Effector memory CD4-positive, alpha-beta T cell (primary cell): ENCODE measurements at places on chromosomes 2 and 18.

- no peak overlapping the region for H3K27ac ChIP-seq
- H3K27me3 ChIP-seq, result no peaks in the 10 kb centered on the region
- no peaks in the 10 kb centered on the region for H3K4me1 ChIP-seq
- no peak overlapping the region for H3K4me3 ChIP-seq
- H3K36me3 ChIP-seq, result no peaks in the 10 kb centered on the region
Observed at GRCh38 chr2:160227293-160227915, 27.3 kb upstream of the ITGB6 start.

- H3K4me1 ChIP-seq, result no peaks in the 10 kb centered on the region
- H3K4me3 ChIP-seq, result no peak overlapping the region
- H3K36me3 ChIP-seq, result no peaks in the 10 kb centered on the region
Observed at GRCh38 chr2:506451-506850, 170.8 kb downstream of the TMEM18 start.

DNA sequence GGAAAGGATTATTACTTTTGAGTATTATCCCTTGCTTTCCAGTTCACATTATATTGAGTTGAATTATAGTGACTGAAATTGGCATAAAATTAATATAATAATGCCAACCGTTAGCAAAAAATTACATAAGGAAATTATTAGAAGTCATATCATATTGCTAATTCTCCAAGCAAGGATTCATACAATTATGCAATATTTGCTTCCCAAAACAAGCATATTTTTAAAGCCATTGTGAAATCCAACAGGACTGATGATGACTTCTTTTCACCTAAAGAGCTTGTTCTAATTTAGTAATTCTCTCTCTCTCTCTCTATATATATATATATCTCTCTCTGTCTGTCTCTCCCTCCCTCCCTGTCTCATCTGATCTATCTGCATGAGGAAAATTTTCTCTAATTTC, 283.5 kb downstream of the DSEL start:
- H3K4me1 ChIP-seq, result no peaks in the 10 kb centered on the region
- no peak for DNase-seq
- H3K4me3 ChIP-seq, result no peak overlapping the region
- H3K36me3 ChIP-seq, result no peaks in the 10 kb centered on the region
- no peak overlapping the region for H3K27ac ChIP-seq

DNA sequence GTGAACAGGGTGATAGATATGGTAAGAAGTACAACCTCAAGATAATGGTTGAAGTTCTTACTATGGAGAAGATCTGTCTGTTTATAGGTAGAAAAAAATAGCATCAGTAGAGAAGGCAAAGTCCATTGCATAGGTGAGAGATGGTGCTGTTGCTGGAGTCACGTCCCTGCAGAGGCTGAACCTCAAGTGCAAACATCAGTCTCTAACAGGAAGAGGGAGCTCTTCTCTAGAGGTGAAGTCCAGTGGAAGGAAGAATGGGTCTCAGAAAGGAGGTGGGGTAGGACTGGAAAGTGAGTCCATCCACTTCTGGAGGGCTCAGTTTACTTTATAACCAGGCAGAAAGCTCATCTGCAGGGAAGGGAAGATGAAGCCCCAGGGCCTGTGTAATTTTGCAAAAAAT, 337.7 kb downstream of the MEIS1 start:
- H3K27ac ChIP-seq, result no peak overlapping the region
- no peaks in the 10 kb centered on the region for H3K27me3 ChIP-seq
- no peaks in the 10 kb centered on the region for H3K4me1 ChIP-seq
- no peaks in the 10 kb centered on the region for H3K36me3 ChIP-seq

GRCh38 chr2:139835101-139835500, 1054.9 kb upstream of the NXPH2 start:
- no peak overlapping the region for H3K27ac ChIP-seq
- no peak for DNase-seq
- H3K27me3 ChIP-seq, result no peaks in the 10 kb centered on the region
- H3K4me3 ChIP-seq, result no peak overlapping the region
- H3K4me1 ChIP-seq, result no peaks in the 10 kb centered on the region

DNA sequence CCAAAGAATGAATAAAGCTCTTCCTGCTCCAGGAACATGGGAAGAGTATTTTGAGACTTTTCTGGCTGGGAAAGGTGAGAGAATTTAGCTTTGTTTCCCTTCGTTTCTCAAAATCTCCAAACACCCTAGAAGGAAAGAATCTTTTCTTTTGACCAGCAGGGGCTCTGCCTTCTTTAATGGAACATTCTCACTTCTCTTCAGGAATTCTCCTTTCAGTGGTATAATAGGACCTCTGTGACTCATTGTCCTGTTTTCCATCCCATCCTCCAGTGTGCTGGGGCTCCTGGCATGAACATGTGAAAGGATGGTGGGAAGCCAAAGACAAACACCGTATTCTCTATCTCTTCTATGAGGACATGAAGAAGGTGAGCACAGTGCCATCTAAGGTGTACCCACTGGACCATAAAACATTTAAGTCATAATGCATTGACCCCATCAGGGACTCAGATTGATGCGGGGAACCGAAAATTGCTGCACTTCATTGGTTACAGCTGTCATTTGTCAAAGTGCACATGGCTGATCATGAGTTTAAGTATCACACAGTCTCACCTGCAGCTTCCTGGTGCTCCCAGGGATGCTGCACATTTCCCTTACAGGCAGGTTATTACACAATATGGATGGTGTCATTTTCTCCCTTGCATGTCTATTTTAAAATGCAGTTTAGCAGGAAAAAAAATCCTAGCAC, 5.5 kb downstream of the SULT1C4 start:
- no peaks in the 10 kb centered on the region for H3K4me1 ChIP-seq
- H3K36me3 ChIP-seq, result no peaks in the 10 kb centered on the region
- H3K27me3 ChIP-seq, result no peaks in the 10 kb centered on the region
- no peak overlapping the region for H3K27ac ChIP-seq
- no peak for DNase-seq

GRCh38 chr2:234763002-234763873, 188.6 kb upstream of the SH3BP4 start:
- H3K27me3 ChIP-seq, result no peaks in the 10 kb centered on the region
- H3K36me3 ChIP-seq, result no peaks in the 10 kb centered on the region
- H3K27ac ChIP-seq, result no peak overlapping the region
- no peaks in the 10 kb centered on the region for H3K4me1 ChIP-seq

DNA sequence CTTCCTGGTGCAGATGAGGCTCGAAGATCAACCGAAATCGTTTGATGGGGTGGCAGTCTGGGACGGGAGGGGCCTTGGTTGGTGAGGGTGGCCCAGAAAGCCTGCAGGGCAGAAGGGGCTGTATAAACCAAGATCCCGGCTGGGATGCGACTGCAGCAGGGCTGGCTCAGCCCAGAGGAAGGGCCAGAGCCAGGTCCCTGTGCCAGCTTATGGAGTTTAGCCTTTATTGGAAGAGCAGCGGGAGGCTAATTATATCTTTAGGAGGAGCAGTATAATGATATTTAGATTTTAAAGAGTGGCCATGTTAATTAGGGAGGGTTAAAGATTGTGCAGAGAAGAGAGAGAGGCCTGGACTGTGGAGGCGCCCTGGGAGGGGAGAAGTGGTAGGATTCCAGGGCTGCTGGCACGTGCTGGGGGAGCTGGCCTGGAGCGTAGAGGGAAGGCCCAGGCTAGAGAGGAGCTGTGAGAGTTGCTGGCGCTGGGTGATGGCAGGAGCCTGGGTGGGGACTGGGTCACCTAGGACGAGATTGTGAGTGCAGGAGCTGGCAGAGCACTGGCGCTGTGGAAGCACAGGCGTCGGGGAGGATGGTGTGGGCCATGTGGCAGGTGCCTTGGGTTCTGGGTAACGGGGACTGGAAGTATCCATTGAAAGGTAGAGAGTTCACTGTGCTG, 25.1 kb downstream of the TRAF3IP1 start:
- H3K27me3 ChIP-seq, result no peaks in the 10 kb centered on the region
- DNase-seq, result no peak
- no peaks in the 10 kb centered on the region for H3K4me1 ChIP-seq
- H3K4me3 ChIP-seq, result no peak overlapping the region
- H3K36me3 ChIP-seq, result peaks cover 2% of the 10 kb centered on the region
- H3K27ac ChIP-seq, result no peak overlapping the region

GRCh38 chr2:26269571-26270158, 24.9 kb downstream of the HADHB start:
- no peak overlapping the region for H3K4me3 ChIP-seq
- peaks cover 10% of the 10 kb centered on the region for H3K36me3 ChIP-seq
- H3K27ac ChIP-seq, result no peak overlapping the region

GRCh38 chr2:3073041-3073595, 304.5 kb downstream of the EIPR1 start:
- no peaks in the 10 kb centered on the region for H3K4me1 ChIP-seq
- no peak overlapping the region for H3K27ac ChIP-seq
- no peaks in the 10 kb centered on the region for H3K36me3 ChIP-seq
- no peak for DNase-seq

DNA sequence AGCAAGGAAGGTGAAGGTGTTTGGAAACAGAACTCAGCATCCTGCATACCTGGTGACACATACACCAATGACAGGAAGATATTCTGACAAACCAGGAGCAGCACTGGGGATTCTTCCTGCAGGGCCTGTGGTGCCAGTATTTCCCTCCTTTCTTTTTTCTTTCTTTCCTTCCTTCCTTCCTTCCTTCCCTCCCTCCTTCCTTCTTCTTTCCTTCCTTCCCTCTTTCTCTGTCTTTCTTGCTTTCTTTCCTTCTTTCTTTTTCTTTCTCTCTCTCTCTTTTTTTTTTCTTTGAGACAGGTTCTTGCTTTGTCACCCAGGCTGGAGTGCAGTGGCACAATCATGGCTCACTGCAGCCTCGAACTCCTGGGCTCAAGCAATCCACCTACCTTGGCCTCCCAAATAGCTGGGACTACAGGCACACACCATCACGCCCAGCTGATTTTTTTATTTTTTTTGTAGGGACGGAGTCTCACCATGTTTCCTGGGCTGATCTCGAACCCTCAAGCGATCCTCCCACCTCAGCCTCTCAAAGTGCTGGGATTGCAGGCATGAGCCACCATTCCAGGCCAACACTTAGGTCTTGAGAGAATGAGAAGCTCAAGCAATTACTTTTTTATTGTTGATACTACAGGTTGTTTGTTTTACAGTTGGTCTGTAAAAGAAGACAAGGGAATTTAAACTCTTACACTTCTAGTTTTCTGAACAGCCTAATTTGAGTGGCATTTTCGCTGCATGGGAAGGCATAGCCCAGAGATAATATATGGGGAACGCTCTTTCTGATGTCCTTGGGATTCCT, 54.7 kb upstream of the GATA6 start:
- H3K36me3 ChIP-seq, result no peaks in the 10 kb centered on the region
- no peak overlapping the region for H3K4me3 ChIP-seq
- DNase-seq, result no peak

DNA sequence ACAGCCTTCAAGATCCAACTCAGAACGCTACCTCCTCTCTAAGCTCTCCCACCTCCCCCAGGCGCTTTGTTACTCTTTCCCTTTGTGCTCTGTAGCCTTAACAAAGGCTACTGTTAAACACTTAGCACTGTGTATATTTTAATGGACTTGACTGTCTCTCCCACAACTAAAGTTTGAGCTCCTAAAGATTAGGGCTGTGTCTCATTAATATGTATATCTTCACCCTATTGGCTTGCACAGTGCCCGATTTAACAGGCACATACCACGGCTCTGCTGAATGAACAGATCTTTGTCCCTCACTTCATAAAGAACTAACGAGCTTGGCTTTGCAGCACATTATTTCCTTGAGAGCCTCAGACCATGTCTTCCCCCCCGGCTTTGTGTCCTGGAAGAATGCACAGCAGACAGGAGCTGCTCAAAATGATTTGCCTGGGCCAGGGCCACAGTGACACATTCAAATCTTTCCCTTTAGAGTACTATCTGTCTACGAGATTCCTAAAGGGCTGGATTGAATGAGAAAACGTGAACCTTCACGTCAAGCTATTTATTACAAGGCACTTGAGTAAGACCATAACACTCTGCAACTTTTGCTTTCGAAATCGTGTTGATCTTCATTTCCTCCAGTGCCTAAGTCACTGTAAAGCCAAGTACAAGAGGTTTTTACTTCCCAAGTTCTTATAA, 22.1 kb downstream of the ABHD3 start:
- H3K4me3 ChIP-seq, result peak overlapping the region; percentile 50
- DNase-seq, result no peak
- H3K27me3 ChIP-seq, result no peaks in the 10 kb centered on the region
- peaks cover 3% of the 10 kb centered on the region for H3K36me3 ChIP-seq

DNA sequence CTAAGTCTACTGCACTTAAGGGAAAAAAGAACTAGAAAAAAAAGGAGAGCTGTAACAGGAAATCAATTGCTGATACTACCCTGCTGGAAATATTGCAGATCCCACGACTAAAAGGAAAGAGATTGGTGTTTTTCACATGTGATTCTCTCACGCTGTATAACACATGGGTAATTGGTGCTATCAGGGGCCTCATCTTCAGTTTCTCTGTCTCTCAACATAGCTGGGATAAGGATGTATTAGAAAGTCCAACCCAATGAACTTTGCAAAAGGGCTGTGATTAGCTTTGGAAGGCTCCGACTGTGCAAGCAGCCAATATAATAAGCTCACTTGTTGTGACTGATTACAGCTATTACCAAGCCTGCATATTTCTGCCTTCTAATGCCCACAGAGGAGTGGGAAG, 133.4 kb downstream of the NRP2 start:
- H3K4me3 ChIP-seq, result no peak overlapping the region
- no peaks in the 10 kb centered on the region for H3K36me3 ChIP-seq
- H3K4me1 ChIP-seq, result no peaks in the 10 kb centered on the region
- no peaks in the 10 kb centered on the region for H3K27me3 ChIP-seq
- no peak for DNase-seq

GRCh38 chr2:214575030-214575429, 164.2 kb downstream of the VWC2L start:
- no peak overlapping the region for H3K27ac ChIP-seq
- H3K4me1 ChIP-seq, result no peaks in the 10 kb centered on the region

DNA sequence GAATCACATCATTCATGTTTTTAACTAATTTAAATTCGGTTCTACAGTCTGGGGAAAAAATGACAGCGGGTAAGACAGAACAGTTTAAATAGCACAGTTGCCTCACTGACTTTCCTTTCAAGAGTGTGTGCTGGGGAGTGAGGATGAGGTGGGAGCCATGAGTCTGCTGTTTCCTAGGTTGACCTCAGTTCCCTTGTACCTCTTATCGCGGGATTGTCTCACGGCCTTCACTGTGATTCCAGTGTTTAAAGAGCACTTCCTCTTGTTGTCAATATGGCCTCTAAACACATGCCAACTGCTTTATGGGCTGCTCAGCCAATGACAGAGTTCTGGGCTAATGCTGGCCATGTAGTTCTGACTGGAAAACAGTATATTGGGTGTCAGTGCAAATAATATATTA, 41.6 kb upstream of the ALMS1 start:
- no peak overlapping the region for H3K4me3 ChIP-seq
- no peaks in the 10 kb centered on the region for H3K36me3 ChIP-seq
- H3K4me1 ChIP-seq, result no peaks in the 10 kb centered on the region

GRCh38 chr2:79393806-79394484, 118.9 kb upstream of the CTNNA2 start:
- no peaks in the 10 kb centered on the region for H3K36me3 ChIP-seq
- H3K4me1 ChIP-seq, result no peaks in the 10 kb centered on the region
- H3K27ac ChIP-seq, result no peak overlapping the region
- no peak for DNase-seq
- H3K4me3 ChIP-seq, result no peak overlapping the region

- H3K4me3 ChIP-seq, result no peak overlapping the region
- H3K27ac ChIP-seq, result no peak overlapping the region
- DNase-seq, result no peak
- no peaks in the 10 kb centered on the region for H3K27me3 ChIP-seq
Observed at GRCh38 chr2:188786368-188786841, 187.8 kb upstream of the COL3A1 start.

GRCh38 chr18:22689712-22690111, 243.4 kb upstream of the RBBP8 start:
- no peaks in the 10 kb centered on the region for H3K36me3 ChIP-seq
- no peaks in the 10 kb centered on the region for H3K4me1 ChIP-seq
- DNase-seq, result no peak
- H3K4me3 ChIP-seq, result no peak overlapping the region

GRCh38 chr2:168534926-168535325, 78.9 kb downstream of the CERS6 start:
- no peaks in the 10 kb centered on the region for H3K27me3 ChIP-seq
- no peak for DNase-seq
- H3K4me1 ChIP-seq, result no peaks in the 10 kb centered on the region
- H3K27ac ChIP-seq, result no peak overlapping the region
- no peak overlapping the region for H3K4me3 ChIP-seq
- H3K36me3 ChIP-seq, result no peaks in the 10 kb centered on the region
